ENCODE measurements at places on chromosomes 2 and 18.

GRCh38 chr2:68423966-68424650, 43.0 kb downstream of the FBXO48 start:
- no peak for DNase-seq

DNA sequence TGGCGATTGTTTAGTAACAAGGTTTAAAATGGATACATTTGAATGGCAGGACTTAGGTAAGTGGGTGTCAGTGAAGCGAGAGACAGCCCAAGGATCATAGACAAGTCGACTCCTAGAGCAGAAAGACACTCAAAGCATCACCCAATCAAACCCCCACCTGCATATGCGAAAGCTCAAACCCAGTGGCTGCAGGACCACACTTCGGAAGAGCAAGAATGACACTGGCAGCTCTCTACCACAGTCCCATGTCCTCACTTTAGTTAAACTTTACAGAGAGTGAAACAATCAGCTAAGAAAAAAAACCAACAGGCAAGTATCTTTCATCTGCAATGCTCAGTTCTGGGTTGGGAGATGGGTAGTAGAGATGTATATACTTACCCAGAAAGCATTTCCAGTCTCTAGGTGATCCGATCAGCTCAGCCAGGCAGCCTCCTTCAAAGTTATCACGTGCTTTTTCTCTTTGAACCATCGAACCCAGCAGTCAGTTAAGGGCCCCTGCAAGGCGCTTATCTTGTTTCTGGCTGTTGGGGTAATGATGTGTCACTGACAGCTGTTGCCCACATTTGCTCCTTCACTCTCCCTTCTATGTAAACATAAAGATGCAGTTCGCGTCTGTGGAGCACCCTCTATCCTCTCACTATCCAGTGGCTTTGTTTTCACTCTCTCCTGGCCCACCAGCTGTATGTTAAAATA, 357.5 kb upstream of the ID2 start:
- DNase-seq: no peak

- DNase-seq: no peak
Observed at GRCh38 chr2:173979751-173980351, 14.7 kb upstream of the SP3 start.

DNA sequence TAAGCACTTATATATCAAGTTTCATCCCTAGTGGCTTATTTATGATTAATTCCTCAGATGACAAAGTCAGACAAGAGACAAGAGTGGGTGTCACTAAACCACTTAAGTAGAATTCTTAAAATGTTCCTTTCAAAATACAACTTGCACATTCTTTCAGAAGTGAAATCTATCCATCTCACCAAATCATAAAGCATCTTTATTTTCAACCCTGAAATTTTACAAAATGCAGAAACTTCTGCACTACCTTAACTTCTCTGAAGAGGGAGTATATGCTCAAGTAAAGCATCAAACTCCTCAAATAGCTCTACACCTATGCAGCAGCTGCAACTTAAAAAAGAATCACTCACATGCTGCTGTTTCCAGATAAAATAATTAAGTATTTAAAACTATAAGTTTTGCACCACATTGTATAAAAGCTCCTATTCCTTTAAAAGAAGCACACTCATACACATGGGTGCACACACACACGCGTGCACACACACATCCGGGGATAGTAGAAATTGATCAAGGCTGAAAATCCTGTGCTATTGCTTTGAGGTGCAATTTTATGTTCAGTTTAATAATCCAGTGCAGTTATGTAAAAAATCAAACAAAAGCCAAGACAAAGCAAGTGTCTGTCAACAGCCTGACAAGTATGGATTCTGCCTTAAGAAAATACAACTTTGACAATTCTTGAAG, 244.5 kb downstream of the TCF4 start:
- DNase-seq: no peak

GRCh38 chr2:30664761-30665358, 142.4 kb downstream of the CAPN13 start:
- no peak for DNase-seq

DNA sequence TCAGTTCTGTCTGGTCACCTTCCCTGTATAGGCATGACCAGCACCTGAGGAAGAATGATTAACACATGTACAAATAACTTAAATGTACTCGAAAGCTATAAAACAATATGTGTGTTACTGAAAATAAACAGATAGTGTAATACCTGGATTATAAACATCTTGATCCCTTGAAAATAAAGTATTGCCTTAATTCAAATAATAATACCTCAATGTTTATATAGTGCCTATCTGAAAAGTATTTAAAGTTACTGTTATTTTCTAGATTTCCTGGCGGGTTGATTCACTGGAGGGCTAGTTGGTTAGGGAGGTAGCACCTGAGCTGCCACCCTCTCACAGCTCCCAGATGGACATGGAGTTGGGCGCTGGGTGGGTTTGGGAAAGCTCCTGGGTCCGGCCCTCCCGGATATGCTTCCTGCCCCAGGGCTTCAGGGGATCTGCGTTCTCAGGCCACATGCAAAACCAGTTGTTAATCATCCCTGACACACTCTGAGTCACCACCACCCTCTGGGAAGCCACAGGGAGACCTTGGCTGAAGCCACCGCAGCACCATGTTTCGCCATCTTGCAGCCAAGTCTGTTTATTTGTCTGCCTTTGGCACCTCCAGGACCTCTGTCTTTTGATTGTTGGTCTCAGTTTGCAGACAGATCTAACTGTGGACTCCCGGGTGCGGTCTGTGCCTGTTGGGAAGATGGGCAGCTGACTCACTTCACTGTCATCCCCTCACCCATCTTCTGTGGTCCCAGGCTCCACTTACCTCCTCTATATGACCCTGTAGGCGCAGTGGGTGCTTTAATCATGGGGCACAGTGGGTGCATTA, 35.3 kb downstream of the RAB31 start:
- DNase-seq: no peak

- DNase-seq: no peak
Observed at GRCh38 chr2:112149194-112149593, 11.0 kb downstream of the FBLN7 start.

- DNase-seq: no peak
Observed at GRCh38 chr18:39938676-39939608, 2016.1 kb upstream of the PIK3C3 start.

GRCh38 chr2:208101716-208102631, 22.4 kb downstream of the CRYGD start:
- DNase-seq: no peak

DNA sequence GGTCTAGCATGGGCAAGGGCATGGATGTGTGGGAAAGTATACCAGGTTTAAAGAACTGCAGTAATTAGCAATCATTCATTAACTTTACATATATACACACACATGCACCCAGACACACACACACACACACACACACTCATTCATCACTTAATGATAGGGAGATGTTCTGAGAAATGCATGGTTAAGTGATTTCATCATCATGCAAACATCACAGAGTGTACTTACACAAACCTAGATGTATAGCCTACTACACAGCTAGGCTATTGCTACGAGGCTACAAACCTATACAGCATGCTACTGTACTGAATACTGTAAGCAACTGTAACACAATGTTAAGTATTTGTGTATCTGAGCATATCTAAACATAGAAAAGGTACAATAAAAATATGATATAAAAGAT, 83.6 kb downstream of the COLEC12 start:
- DNase-seq: no peak

- no peak for DNase-seq
Observed at GRCh38 chr2:152166633-152167032, 8.9 kb downstream of the STAM2 start.

DNA sequence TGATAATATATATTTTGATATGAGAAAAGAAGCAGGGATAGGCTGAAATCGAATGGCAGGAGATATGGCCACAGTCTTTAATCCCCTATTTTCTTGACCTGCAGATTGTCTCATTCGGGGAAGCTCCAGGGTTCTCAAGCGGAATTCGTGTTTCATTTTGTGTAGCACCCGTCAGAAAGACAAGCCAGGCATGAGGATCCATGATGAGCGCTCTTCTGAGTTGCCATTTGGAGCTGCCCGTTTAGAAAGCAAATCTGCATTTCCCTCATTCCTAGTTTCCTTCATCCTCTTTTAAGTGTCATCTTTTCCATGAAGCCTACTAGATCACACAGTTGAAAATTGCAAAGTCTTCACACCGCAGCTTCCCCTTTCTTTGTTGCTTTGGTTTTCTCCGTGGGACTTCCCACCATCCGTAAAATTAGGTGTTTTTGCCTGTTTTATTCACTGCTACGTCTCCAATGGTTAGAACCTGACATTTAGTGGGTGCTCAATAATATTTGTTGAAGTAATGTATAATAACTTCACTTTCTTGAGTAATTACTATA, 16.9 kb downstream of the HNMT start:
- no peak for DNase-seq

DNA sequence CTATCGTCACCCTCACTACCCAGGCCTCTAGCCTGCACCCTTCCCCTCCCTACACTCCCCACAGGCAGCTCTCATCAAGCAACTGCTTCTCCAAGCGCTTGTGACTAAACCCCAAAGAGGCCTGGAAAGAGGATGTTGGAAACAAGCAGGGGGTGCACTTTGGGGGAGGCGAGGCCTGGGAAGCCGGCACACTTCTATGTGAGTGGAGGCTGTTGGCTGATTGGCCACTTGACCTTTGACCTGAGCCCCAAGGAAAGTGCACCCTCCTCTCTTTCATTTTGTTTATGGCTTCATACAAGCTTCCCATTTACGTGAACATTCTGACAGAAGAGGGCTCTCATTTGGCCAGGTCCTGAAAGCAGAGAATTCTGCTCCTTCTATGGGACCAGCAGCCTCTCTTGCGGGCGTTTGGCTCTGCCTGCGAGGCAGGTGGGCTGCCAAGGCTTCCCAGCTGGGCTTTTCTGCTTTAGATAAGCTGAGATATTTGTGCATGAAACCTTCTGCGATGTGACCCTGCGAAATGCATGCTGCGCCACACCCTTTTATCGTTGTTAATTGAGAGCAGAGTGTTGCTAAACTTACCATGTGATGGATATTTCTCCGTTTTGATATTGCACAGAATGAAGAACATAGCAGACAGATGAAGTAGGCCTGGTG, 134.8 kb upstream of the NCK2 start:
- no peak for DNase-seq

- no peak for DNase-seq
Observed at GRCh38 chr2:199405241-199405640, 52.5 kb downstream of the SATB2 start.

DNA sequence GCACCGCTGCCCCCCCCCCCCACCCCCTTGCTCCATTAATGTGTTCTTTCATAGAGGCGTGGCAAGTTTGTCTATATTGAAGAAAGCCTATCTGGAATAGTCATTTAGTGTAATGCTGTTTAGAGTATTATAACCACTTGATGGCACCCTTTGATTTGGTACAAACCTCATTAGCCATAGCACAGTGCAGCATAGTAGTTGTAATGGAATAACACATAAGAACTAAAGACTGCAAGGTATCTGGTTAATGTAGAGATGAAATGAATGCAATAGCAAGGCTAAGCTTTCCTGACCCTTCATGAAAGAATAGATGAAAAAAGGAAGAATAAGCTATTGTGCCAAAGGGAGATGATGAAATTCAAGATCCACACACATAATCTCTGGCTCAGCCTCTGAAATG, 81.9 kb downstream of the EHBP1 start:
- DNase-seq: peak; percentile 9

DNA sequence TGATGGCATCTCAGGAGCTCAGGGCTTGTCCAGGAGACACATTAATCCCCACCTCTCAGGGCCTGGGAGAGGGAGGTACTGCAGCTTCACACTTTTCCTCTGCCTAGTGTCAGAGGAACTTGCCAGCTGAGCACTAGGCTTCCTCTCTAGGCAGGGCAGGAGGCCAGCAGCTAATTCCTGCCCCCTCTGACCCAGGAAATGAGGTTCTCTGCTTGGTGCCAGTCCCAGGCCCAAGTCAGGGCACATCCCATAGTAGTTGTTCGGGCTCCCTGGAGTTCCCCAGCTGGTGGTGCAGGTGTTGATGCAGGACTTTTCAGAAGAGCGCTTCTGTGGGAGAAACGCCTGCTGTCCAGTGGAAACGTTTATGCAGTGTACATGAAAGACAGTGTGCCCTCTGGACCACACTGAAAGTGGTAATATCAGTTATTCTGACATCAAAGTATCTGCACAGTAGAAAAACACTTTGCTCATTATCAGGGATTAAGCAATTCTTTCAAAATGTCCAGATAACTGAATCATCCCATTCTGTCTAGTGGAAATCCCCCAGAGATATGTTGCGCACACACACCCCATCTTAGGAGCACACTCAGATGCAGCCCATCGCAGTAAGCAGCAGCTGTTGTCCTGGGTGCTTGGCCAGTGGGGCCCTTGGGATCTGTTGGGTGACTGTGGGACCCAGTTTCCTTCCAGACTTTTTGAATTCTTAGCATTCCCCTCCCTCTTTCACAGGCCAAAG, 17.8 kb upstream of the SCLY start:
- no peak for DNase-seq

- no peak for DNase-seq
Observed at GRCh38 chr18:62781893-62782292, 66.6 kb downstream of the PHLPP1 start.

DNA sequence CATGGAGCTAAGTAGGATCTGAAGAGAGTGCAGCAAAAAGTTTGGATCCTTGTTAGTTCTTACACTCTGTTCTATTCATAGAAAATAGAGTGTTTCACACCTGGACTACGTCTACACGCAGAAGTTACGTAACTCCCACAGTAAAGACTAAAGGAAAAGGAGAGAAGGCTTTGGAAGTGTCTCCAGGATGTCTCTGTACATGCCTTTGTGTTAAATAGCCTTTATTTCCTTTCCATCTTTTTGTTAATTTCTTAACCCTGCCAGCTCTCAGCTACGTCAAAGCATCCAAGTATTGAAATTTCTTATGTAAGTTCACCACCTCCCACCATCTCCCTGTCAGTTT, 8.4 kb downstream of the DTNB start:
- no peak for DNase-seq

DNA sequence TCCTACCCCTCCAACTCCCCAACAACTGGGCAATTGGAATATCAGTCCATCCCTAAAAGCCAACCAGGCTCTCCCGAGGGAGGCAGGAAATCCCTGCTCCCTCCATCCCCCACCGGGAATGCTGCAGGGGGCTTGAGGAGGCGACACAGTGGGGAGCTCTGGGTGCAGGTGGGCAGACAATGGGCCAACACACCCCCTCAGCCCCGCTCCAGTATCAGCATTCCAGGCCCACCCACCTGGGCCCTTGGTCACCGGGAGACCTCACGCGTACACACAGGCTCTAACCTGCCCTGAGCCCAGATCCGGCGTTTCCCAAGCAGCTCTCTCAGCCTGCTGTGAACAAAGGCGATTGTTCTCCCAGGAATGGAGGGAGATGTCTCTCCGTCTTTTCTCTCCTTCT, 37.6 kb upstream of the FZD7 start:
- no peak for DNase-seq

- no peak for DNase-seq
Observed at GRCh38 chr2:229141424-229142025, 129.6 kb downstream of the PID1 start.

All from neuronal stem cell (in vitro differentiated cells).